ENCODE measurements at places on chromosomes 12 and 14. TPM values are rescaled to one million over a fixed set of nuclear protein-coding genes. Genes with fewer than 3 reads are reported as not detected.

The TSHR gene
- not detected for total RNA-seq

The POLE2 gene
- total RNA-seq: 36.9 TPM

The TMEM63C gene
- 0.31 TPM for total RNA-seq

The RERG gene
- total RNA-seq: not detected

The LRRC43 gene
- not detected for total RNA-seq

The CLEC2D gene
- 176 TPM for total RNA-seq

The PCNX1 gene
- total RNA-seq: 51.9 TPM

The RNASE7 gene
- not detected for total RNA-seq

The RTN1 gene
- not detected for total RNA-seq

The WSCD2 gene
- total RNA-seq: not detected

The TMCC3 gene
- total RNA-seq: 0.05 TPM

The CAPS2 gene
- 2.5 TPM for total RNA-seq

The KCNA5 gene
- total RNA-seq: not detected

The RNASE9 gene
- total RNA-seq: not detected

The TXNDC16 gene
- 4.5 TPM for total RNA-seq

The DPF3 gene
- total RNA-seq: 0.29 TPM

The BMP4 gene
- total RNA-seq: not detected

The P2RX2 gene
- total RNA-seq: not detected

The LMBR1L gene
- 66.8 TPM for total RNA-seq
